ENCODE measurements at places on chromosomes 16 and 17. TPM values are rescaled to one million over a fixed set of nuclear protein-coding genes. Genes with fewer than 3 reads are reported as not detected.

The G6PC1 gene
- total RNA-seq: not detected

The OTOP2 gene
- total RNA-seq: 0.17 TPM

The PITPNC1 gene
- total RNA-seq: 14.7 TPM

The ERN2 gene
- not detected for total RNA-seq

The KRT25 gene
- total RNA-seq: not detected

The CA10 gene
- total RNA-seq: not detected

The CFAP52 gene
- not detected for total RNA-seq

The NUDT21 gene
- 121 TPM for total RNA-seq

The TLCD3B gene
- 0.31 TPM for total RNA-seq

The DNAH2 gene
- total RNA-seq: 0.09 TPM

The MSI2 gene
- total RNA-seq: 47.3 TPM

The ADAM11 gene
- total RNA-seq: 2.7 TPM

The CCL5 gene
- 2.0 TPM for total RNA-seq

The LRRC37A gene
- total RNA-seq: 0.88 TPM

The GLP2R gene
- total RNA-seq: 10.4 TPM

The KCNAB3 gene
- total RNA-seq: 2.4 TPM

The TM4SF5 gene
- 0.64 TPM for total RNA-seq

The RNF227 gene
- total RNA-seq: 2.0 TPM

The GRB7 gene
- 4.2 TPM for total RNA-seq

The TPSG1 gene
- 0.10 TPM for total RNA-seq

The MEOX1 gene
- not detected for total RNA-seq

The SDR42E1 gene
- 1.2 TPM for total RNA-seq

The TMEM220 gene
- 3.0 TPM for total RNA-seq

The OR1F1 gene
- total RNA-seq: 0.59 TPM

Measured in A549 treated with DMSO at 1 μM for 4 hours (cell line).